ENCODE measurements at places on chromosomes 16 and 17.
A peak's percentile ranks its signal among the peaks of the same experiment; 100 is the strongest.

GRCh38 chr17:79152110-79152509 lies 77.5 kb downstream of the ENGASE start:
- DNase-seq = no peak

GRCh38 chr17:79047923-79048825 lies 24.2 kb downstream of the C1QTNF1 start:
- DNase-seq = no peak

- peak; percentile 48 for DNase-seq
Measured at GRCh38 chr17:17812211-17813054, 24.4 kb downstream of the SREBF1 start.

GRCh38 chr16:54444851-54445458 lies 158.4 kb upstream of the IRX3 start:
- no peak for DNase-seq

DNA sequence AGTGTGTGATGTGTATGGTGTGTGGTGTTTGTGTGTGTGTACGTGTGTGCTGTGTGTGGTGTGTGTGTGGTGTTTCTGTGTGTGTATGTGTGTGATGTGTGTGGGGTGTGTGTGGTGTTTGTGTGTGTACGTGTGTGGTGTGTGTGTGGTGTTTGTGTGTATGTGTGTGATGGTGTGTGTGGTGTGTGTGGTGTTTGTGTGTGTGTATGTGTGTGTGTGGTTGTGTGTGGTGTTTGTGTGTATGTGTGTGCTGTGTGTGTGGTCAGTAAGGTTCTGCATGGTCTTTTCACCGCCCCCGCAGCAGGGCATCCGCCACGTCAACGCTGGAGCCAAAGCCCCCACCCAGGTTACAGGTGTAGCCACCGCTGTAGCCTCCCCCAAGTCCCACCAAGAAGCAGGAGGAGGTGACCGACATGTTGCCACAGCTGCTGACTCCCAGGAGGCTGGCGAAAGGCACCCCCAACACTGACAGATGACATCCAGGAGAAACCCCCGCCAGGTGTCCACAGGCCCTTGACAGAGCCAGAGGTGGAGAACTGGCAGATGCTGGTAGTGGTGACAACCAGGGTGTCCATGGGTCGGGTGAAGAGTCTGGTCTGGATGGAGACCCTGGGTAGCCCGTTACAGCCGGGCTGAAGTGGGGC lies 9.3 kb upstream of the KRT17 start:
- no peak for DNase-seq

- no peak for DNase-seq
Measured at GRCh38 chr17:69945698-69946185, 129.3 kb upstream of the KCNJ16 start.

DNA sequence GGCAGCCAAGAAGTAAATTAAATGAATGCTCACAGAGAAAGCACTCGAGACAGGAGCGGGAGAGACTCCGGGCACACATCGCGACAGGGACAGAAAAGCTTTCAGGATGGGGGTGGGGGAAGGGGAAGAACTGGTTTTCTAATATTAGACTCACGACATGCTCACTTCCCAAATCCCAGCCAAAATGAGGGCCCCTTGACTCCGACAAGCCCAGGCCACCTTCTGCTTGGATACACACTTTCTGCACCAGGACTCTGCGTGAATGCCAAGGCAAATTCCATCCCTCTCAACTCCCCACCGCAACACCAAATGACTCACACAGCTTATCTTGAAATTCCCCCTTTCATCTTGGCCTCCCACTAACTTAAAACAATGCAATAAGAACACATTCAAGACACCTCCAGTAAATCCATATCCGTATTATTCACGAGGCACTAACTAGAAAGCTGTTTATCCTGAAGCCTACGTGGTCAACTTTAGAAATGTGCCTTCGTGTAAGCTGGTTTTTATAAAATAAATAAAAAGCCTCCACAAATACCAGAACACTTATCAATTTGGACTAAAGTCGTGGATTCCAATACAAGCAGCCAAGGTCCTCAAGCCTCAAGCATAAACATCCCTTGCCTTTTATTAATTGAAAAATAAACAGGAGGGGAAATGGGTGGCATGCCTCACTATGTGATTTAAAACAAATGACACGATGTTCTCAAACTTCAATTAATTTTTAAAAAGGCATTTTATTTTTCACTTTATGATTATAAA lies 46.1 kb downstream of the NXN start:
- DNase-seq = no peak

DNA sequence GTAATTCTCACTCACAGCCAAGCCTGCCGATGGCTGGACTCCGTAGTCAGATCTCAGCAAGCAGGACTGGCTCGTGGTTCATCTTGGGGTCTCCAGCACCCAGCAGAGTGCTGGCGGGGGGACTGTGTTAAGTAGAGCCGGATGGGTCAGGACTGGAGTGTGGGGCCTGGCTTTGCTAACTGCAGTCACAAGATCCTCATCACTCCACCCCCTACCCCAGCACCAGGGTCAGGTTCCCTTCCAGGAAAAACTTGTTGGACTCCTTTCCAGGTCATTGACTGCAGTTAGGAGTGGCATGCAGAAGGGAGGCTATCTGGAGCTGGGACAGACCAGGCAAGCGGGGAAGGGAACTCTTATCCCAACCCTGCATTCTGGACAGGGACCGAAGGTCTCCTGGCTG lies 6.0 kb downstream of the CIITA start:
- no peak for DNase-seq
